D341Med (cell line): ENCODE measurements at places on chromosomes 7 and 10.

DNA sequence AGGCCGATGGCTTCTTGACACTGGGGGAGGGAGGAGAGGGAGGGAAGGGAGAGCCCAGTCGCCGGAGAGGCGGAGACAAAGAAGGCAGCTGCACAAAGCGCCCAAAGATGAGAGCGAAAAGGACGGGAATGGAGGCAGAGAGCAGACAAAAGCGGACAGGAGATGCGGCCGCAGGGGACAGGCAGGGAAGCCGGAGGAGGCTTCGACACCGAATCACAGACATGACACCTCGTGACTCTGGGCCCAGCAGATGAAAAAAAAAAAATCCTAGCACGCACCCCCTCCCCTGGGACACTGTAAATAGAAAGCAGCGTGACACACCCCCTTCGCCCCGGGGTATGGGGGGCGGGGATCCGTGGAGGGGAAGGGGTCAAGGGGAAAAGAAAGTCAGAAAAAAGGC, 976 bp downstream of the NAT16 start:
- DNase-seq: no peak

DNA sequence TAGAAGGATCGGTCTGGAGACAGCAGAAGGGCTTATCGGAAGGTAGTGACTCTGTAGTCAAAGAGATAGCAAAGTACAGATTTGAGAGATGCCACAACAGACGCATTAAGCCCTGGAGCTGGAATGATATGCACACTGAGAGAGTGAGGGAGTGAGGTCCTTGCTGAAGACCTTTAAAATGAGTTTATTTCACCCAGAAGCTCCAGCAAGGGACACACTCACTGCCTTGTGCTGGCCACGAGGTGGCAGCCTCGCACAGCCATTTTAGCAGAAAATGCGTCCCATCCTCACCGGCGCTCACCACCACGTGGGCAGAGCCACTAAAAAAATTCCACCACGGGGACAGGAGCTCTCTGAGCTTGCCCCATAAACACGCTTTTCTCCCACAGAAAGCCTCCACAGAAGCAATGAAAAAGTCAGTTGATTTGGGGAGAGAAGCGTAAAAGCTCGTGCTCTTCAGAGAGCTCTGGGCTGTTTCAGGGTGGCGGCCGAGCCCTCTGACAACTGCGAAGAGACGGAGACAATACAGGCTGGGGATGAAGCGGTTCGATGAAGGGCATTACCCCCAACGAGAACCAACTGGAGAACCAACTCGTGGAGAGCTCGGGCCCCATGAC, 163.0 kb upstream of the KLF14 start:
- DNase-seq: peak; percentile 86

GRCh38 chr7:28988810-28989209, 30.7 kb upstream of the TRIL start:
- no peak for DNase-seq

DNA sequence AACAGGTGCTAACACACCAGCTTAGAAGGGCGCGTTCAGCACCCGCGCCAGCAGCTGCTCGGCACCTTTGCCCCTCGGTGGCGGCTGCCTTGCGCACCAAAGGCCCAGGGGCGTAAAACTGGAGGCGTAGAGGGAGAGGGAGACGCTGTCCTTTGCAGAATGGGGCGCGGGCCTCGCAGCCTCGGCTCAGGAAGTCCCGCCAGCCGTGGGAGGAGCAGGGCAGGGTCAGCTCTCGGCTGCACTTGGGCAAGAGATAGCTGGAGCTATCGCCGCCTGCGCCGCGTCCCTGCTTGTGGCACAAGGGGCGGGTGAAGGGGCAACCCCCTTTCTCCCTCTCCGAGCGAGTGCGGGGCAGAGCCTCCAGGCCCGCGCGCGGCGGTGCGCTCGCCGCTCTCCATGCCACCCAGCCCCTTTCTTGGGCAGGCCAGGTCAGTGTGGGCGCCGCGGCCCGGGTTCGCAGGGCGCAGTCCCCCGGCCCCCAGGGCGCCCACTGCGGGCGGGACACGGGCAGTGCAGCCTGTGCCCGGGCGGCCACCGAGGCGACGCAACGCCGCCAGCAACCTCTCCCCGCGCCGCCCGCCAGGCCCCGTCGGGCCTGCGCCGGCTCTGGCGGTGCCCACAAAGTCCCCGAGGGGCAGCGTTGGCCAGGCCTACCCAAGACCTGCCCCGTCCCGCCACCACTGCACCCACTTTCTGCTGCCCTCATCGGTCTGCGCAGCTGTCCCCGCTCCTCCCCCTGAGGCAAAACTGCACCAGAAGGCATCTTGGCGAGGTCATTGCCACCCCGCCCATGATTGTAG, 4.1 kb downstream of the NEUROD6 start:
- DNase-seq: peak; percentile 56

DNA sequence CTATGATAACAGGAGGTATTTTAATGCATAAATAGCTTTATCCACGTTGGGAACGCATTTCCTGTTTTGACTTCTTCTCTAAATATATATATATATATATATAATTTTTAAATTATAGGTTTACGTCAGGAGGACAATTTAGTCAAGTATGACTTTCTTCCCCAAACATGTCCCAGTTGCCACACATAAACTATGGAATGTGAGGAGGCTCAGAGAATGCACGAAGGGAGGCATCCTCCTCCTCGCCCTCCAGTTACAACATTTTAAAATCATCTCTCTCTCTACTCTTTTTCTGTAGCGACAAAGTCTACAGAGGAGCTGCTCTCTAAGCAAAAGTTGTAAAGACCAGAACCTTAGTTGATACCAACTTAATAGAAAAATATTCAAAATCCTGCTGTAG, 106.9 kb upstream of the LYZL1 start:
- DNase-seq: no peak

DNA sequence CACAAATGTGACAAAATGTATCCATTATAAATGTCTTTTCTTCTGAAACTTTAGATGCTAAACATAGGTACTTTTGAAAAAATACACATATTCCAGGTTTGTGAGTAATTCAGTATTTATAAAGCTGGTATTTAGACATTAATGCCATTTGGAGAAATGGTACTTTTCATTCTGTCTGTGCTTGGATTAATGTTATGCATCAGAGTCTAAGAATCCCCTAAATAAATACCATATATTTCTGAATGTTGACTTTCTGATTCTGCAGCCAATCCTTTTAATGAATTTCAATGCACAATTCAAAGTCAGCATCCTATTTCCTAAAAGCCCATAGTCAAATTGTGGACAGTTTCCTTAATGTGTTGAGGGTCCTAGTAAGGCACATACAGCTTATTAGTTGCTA, 145.0 kb downstream of the DKK1 start:
- no peak for DNase-seq

DNA sequence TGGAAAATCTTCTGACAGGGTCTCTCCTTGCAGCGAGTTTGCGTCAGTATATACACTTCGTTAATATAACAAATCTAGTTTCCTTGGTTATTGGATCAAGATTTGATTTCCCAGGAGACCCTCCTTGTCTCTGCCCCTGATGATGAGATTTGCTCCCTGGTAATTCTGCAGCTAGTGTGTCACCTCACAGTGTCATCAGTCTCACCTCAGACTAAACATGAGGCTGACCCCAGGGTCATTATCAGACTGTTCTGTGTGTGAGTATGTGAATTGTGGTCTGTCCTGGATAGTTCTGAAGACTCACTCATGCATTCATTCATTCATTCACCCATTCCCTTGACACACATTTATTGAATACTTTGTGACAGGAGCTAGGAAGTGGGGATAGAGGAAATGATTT, 138.4 kb upstream of the CTTNBP2 start:
- no peak for DNase-seq

DNA sequence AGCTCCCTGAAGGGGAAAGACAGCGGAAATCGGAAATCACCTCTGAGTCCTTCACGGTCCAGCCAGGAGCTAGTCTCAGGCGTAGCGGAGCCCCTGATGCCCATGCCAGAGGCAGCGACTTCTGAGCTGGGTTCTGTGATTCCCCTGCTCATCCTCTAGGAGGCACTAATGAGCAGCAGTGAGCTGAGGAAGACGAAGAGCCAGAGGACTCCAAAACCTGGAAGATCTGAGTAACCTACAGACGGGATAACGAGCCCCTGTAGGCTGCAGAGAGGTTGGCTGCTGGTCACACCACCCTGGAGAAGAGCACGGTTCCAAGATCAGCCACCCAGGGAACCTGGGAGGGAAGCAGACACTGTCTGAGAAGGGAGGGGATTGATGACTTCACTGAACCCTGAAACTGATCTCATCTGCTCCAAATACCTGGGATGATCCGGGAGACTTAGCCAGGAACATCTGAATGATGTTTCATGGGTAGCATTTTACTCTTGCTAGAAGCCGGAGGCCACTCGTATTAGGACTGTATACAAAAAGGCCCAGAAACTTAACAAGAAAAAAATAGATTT, 304.1 kb downstream of the PAXIP1 start:
- DNase-seq: no peak

DNA sequence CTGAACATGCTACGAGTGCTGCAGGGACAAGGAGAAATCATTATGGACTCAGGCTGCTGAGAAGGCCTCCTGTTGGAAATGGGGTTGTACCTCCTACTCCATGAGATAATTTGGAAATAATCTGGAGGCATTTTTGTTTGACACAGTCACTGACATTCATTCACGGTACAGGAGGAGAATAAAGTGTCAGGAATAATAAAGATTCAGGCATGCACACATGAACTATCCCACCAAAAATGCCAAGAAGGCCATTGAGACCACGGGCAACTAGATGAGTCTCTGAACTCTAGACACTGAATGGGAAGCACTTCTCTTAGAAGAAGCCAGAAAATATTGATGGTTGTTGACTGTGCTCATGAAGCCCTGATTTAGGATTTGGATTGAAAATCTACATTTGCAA, 220.9 kb upstream of the HABP2 start:
- DNase-seq: no peak

DNA sequence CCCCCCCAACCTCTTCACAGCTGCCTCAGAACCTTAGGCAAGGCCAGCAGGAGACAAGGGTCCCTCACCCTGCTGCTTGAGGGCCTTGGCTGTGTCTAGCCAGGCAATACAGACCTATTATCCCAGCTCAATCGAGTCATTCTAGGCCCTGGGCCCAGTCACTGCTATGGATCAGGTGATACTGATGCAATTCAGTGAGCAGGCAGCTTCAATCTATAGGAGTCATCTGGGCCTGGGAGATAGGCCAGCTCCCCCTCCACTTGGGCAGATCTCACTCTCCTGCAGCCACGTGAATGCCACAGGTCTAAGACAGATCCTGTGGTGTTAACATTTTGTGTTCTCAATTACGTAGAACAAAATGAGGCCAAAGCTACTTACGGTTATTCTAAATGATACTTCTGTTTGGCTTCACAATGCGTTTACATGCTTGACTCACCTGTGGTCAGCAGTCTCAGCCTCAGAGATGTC, 68.0 kb upstream of the LRRC4 start:
- DNase-seq: no peak

DNA sequence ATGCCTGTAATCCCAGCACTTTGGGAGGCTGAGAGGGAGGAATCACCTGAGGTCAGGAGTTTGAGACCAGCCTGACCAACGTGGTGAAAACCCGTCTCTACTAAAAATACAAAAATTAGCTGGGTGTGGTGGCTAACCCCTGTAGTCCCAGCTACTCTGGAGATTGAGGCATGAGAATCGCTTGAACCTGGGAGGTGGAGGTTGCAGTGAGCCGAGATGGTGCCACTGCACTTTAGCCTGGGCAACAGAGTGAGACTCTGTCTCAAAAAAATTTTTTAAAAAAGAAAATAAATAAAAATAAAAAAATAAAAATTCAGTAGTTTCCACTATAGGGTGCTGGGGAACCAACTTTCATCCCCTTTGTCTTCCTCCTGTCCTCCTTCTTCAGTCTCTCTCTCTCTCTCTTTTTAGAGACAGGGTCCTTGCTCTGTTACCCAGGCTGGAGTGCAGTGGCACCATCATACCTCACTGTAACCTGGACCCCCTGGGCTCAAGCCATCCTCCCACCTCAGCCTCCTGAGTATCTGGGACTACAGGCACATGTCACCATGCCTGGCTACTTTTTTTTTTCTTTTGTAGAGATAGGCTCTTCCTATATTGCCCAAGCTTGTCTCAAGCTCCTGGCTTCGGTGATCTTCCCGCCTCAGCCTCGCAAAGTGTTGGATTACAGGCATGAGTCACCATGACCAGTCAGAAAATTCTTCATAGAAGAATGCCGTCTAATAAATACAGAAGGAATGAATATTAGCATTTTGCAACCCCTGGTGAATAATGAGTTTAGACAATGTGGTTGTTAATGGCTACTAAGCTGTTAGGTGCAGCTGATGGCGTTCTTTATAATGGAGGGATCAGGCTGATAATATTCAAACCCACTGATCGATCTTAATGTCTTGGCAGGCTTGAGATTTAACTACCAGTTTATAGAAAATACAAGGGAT, 20.6 kb downstream of the RBM20 start:
- DNase-seq: no peak

DNA sequence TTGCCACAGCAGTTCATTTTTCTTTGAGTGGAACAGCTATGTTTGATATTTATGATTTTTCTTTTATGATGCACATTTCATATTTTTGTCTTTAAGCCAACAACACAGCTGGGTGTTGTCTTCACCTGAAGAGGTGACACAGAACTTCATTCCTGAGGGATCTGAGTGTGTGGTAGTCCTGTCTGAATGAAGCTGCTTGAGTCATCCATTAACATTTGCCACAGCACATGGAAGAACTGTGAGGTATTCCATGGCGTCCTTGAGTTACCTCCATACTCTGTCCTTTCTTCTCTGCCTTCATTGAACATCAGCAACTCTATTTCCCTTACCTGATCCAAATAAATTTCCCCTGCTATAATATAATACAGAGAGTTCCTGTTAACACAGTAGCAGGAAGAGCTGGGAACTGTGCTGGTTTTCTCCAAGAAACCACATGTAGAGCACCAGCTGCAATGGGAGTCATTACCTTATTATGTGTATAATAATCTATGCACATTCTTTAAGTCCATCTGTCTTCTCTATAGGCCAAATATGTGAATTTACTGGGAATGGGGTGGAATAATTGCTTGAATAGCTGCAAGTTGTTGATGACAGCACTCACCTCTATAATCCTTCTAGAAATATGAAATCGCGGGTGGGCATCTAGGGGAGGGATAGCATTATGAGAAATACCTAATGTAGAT, 72.4 kb upstream of the TAC1 start:
- no peak for DNase-seq

DNA sequence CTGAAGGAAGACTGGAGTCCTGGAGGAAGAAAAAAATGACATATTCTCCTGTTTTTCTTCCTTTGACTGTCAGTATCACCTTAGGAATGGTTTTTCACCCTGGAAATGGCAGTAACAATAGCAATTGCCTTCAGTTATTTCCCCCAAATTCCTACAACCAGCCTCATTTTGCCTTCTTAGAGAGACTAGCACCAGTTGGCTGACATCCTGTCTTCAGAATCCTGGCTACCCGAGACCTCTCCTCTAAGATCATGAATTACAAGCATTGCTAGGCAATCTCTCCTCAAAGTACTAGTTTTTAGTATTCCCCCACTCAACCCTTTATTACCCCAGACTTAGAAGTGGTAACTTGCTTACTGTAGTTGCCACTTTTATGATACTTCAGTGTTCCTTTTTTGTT, 53.4 kb downstream of the TAS2R16 start:
- no peak for DNase-seq

DNA sequence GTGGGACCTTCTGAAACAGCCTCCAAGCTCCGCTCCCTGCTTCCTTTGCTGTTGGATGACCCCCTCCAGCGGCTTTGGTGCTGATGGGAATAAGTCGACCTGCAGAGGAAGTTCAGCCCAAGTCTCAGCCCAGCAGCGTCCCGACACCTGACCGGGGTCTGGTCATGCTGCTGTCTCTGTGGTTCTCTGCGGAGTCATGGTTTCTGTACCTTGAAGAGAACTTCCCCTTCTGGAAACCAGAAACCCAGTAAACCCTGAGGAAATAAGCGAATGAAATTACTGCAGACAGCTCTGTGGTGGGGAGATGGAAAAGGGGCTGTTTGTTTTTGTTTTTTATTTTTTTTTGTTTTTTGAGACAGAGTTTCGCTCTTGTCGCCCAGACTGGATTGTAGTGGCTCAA, 18.3 kb upstream of the ZNF12 start:
- no peak for DNase-seq
